ENCODE measurements at places on chromosomes 12 and 14.

GRCh38 chr12:18165889-18166288 lies 75.9 kb upstream of the RERGL start:
- DNase-seq: no peak

- DNase-seq: no peak
These were observed 1.7 kb downstream of the USP5 start for GRCh38 chr12:6853626-6854025.

DNA sequence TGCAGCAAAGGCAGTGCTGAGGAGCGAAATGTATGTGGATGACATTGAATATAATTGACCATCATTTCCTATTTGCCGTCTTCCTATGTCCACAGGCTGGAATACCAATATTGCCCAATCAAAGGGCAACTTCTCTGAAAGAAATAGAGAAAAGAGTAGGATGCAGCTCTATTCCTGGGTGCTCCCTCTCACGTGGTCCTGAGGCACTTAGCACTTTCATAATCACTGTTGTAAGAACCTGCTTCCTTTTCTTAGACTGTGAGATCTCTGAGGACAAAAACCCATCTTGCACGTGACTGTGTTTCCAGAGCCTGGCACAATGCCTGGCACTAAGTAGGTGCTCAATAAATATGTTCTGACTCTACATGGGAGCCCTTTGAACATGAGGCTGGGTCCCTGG lies 122.7 kb upstream of the CPM start:
- peak; percentile 30 for DNase-seq

DNA sequence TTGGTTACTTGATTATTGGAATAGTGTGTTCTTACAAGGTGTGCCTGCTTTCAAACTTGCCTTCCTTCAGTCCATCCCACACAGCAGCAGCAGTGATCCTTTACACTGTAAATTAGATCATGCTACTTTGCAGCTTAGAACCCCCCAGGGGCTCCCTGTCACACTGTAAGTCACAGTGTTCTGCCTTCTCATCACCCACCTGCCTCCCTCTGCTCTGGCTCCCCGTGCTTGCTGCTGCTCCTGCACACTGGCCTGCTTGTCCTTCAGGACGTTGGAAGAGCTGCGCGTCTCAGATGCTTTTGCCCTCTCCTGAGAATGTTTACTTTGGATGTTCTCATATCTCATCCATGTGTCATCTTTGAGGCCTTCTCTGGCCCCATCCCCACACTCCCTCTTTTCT lies 27.3 kb downstream of the ZC3H14 start:
- no peak for DNase-seq

- no peak for DNase-seq
These were observed 2.2 kb downstream of the GABARAPL1 start for GRCh38 chr12:10214895-10215267.

DNA sequence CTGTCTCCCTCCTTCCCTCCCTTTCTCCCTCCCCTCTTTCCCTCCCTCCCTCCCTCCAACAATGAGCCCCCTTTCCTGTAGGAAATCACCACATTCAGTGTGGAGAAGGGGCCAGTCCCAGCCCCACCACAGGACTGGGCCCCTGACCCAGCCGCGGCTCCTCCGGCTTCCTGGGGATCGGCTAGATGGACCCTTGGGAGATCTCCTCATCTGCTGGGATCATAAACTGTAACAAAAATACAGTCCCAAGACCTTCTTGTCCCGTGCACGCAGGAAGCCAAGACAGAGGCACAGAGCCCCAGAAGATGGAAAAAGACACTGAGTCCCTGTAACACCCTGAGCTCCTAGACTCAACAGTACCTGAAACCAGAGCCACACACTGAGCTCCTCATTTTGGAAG lies 23.9 kb downstream of the DIO3 start:
- DNase-seq: no peak

DNA sequence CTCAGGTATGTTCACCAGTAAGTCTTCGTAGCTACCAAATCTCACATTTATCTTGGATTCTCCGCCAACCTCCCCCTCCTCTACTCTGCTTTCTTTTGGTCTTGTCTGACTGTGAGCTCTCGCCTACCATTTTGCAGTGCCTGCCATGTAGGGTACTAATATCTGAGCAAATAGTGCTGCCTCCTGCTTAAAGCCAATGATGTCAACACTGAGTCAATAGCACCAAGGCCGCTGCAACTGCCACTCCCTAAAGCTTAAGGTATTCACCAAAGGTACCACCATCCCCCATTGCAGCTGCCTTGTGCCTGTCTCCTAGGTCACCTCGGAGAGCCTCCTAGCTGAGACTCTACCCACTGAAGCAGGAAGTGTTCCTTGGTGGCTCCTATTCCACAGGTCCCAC lies 114.8 kb upstream of the FUT8 start:
- DNase-seq: no peak

DNA sequence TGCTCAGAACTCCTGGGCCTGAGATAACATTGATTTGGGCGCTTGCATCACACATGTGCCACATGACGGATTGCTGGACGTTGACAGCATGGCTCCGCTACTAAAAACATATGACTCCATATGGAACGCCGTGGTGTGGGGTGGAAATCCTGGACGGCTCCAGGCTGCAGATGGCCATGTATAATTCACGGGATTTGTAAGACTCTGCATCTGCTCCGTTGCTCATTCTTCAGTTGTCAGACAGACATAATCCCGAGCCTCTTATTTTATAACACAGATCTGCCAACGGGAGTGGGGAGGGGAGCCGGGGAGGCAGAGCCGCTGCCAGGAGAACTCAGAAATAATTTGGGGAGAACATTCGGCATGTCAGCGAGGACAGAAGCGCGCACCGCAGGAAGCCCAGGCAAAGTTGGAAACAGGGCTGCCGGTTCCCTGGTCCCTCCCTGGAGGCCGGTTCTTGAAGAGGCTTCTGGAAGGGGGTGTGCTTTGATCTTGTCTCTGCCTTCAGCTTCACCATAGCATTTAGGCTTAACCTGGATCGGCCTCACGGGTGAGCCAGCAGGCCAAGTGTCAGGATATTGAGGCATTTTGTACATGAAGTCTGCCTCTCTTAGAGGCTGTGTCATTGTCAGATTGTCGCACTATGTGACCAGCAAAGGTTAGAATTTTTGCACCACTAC lies 45.8 kb upstream of the MYL2 start:
- no peak for DNase-seq

DNA sequence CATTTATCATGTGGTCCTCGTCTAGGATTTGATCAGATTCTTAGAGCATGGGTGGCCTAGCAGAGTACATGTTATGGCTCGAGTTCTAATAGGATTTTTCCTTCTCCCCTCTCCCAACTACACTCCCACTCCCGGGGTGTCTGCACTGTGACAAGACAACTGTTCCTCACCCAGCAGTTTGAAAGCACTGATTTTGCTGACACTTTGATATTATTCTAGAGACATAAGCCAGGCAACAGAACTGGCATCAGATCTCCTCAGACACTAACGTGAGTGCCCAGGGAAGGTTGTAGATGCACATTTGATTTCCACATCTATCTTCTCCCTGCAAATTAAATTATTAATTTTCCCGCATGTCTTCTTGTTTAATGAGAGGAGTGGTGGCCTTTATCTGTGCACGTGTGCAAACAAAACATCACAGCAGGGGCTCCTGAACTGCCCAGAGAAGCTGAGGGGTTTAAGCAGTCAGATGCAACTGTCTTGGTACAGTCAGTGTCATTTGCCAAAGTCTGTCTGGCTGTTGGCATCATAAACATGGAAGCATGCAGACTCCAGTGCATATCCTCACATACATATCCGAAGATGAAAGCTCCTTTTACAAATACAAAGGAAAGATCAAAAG lies 491.8 kb downstream of the NPAS3 start:
- no peak for DNase-seq

DNA sequence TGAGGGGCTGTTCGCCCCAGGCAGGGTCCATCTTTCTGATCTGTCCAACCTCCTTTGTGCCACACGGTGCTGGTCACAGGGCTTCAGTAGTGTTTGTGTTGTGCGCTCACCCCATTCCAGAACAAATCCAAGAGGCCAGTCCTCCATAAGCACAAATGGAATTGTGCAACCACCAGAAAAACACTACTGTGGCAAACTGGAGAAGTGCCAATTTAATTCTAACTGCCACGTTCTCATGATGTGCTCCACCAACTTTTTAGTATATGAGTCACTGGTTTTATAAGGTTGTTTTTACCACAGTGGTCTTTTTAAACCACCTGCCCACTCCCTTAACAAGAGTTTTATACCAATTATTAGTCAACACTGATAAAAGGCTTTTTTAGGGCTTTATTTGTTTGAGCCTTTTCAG lies 380.2 kb downstream of the NAV3 start:
- no peak for DNase-seq

- DNase-seq: no peak
These were observed 6.5 kb downstream of the IAPP start for GRCh38 chr12:21379218-21379617.

GRCh38 chr12:3218228-3219171 lies 141.3 kb downstream of the TSPAN9 start:
- DNase-seq: no peak

GRCh38 chr12:9669534-9669933 lies at the start of gene CLEC2D:
Gene CLEC2D (plus strand): TSS chr12:9669713. CDS start chr12:9669735, 22 bp downstream.
- DNase-seq: no peak

DNA sequence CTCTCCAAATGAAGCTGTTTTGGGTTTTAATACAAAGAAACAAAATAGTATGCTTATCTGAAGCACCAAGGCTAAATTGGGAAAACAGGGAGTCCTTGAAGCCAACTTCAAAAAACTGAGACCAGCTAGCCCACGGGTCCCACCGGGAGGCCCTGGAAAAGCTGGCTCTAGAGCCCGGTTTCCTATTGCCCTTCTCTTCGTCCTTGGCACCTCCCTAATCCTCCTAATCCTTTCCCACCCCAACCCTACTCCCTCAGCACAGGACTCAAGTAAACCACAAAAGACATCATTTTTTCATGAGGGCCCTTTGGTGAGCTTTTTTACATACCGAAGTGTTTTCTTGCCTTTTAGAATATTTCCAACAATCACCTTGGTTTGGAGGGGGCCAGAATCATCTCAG lies 11.3 kb downstream of the LRRC74A start:
- DNase-seq: no peak

- no peak for DNase-seq
These were observed 6.4 kb downstream of the DICER1 start for GRCh38 chr14:95150910-95151309.

DNA sequence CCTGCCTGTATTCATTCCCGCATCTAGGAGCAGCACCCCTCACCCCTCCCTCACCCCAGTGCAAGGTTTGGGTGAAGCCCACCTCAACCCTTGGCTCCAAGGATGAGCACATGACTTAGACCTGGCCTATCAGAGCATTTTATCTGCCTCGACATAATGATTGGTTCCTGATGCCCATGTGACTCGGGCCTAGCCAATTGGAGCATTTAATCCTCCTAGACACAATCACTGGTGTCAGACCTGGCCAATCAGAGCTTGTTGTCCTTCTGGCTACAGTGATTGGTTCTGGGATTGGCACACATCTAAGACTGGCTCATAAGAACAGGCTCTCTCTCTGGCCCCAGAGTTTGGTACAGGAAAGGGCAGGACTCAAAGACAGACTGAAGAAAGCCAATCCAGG lies 73.1 kb upstream of the MYL2 start:
- DNase-seq: no peak

DNA sequence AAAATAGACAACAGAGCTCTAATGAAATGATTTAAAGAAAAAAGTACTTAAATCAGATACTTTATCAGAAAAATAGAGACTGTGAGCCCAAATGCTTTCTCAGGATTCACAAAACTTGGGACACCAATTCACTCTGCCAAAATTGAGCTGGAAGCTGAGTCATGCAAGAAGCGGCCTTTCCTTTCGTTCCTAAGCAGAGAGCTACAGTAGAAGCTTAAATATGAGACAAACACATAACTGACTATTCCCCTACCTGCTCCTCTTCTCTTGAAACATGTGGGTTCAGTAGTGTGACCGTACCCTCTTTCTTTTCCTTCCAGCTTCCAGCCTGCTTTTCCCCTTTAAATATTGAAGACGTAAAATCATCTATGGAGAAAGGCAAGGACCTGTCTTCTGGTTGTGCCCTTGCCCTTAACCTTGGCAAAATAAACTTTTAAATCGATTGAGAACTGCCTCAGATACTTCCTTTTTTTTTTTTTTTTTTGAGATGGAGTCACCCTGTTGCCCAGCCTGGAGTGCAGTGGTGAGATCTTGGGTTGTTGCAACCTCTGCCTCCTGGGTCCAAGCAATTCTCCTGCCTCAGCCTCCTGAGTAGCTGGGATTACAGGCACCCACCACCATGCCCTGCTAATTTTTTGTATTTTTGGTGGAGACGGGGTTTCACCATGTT lies 4.4 kb upstream of the SDS start:
- no peak for DNase-seq

- no peak for DNase-seq
These were observed 3.6 kb downstream of the AKAP6 start for GRCh38 chr14:32332415-32333316.

GRCh38 chr12:228846-229200 lies 14.9 kb upstream of the SLC6A12 start:
- no peak for DNase-seq

GRCh38 chr12:108856428-108857157 lies 790 bp downstream of the SSH1 start:
- peak; percentile 21 for DNase-seq

- DNase-seq: no peak
These were observed 461.1 kb downstream of the LRIG3 start for GRCh38 chr12:58459191-58459590.

DNA sequence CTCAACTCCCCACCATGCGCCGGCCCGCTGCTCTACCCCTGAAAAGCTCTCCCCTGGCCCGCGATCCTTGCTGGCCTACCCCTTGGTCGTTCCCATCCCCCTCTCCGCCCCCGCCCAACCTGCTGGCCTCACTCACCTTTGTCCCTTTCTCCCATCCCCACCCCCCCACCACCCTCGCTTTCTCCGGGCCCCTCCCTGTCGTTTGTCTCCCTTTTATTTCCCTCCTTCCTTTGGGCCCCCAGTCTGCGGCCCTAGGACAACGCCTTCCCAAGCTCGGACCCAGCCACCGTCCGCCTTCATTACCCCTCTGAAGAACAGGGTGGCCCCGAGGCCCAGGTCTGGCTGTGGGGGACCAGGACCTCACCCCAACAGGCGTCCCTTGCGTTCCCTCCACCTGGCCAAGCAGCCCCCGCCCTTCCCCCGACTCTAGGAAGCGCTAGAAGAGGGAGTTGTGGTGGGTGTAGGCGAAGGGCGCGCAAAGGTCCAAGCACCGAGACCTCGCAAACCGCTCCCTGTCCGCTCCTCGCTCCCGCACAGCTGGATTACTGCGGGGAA lies 6.9 kb upstream of the SLC7A7 start:
- DNase-seq: no peak

- no peak for DNase-seq
These were observed 430.0 kb downstream of the ZFP36L1 start for GRCh38 chr14:68362846-68363245.

GRCh38 chr12:43094886-43095575 lies 457.0 kb downstream of the ADAMTS20 start:
- no peak for DNase-seq

GRCh38 chr12:75977590-75977951 lies 54.0 kb downstream of the PHLDA1 start:
- no peak for DNase-seq

DNA sequence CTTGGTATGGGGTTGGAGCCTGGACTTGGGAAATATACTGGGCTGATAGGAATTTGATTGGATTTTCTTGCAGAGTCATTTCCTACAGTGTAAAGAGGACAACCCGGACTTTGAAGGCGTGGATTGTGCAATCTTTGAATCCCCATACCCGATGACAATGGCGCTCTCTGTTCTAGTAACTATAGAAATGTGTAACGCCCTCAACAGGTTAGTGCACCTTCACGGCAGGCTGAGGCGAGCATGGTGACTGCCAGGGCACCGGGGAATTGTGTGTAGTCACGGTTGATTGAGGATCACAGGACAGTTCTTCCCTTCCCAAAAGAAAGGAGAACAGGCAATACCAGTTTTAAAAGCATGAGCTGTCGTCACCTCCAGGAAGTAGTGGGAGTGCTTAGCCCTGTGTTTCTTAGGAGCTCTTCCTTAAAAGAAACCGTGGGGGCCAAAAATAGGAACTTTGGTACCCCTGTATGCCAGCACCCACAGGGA lies 58.3 kb downstream of the ANAPC7 start:
- DNase-seq: no peak

All from AML-193 (cell line).